ENCODE measurements at places on chromosomes 12 and 14. TPM values are rescaled to one million over a fixed set of nuclear protein-coding genes. Genes with fewer than 3 reads are reported as not detected.

Gene GPRC5A
- total RNA-seq: 2.3 TPM

Gene JPH4
- total RNA-seq: not detected

Gene IRAK3
- total RNA-seq: 7.4 TPM

Gene TPH2
- not detected for total RNA-seq

Gene AMDHD1
- total RNA-seq: 0.33 TPM

Gene RNASE3
- not detected for total RNA-seq

Gene ZNF891
- 1.2 TPM for total RNA-seq

Gene AKAP6
- 10.9 TPM for total RNA-seq

Gene HOXC6
- total RNA-seq: 0.17 TPM

Gene FAM181A
- total RNA-seq: not detected
